ENCODE measurements at places on chromosomes 4 and X. TPM values are rescaled to one million over a fixed set of nuclear protein-coding genes. Genes with fewer than 3 reads are reported as not detected.

GRCh38 chrX:41302370-41302769 is 31.6 kb upstream of the DDX3X start:
- no peak for DNase-seq

- DNase-seq = no peak
These were observed 89.0 kb downstream of the SPRY1 start for GRCh38 chr4:123485601-123486000.

- DNase-seq = no peak
These were observed 8.3 kb downstream of the NDP start for GRCh38 chrX:43964936-43965335.

The ARMCX4 gene
- total RNA-seq = 7.3 TPM

All from ascending aorta (tissue), 2 donors.